Caco-2 (cell line): ENCODE measurements at places on chromosomes 16 and 17.

DNA sequence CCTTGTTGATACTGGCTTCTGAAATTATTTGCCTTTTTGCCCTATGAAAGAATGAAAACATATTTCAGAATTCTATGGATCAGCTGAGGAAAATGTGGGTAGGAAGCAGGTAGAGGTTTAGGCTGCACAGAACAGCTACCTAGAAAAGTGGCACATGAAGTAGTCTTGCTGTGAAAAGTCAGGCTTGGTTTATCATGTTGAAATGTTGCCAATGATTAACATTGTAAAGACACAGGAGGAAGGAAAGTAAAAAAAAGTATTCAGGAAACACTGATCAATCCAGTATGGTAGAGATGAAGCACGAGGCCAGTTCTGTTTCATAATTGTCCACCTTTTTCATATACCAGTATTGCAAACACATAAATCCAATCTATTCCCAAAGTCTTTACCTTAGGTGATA lies 29.9 kb downstream of the ABCA6 start:
- no peaks in the 10 kb centered on the region for H3K27me3 ChIP-seq
- H3K4me1 ChIP-seq = no peaks in the 10 kb centered on the region
- H3K27ac ChIP-seq = no peak overlapping the region
- H3K4me3 ChIP-seq = no peak overlapping the region
- no peak for DNase-seq
- no peaks in the 10 kb centered on the region for H3K36me3 ChIP-seq

GRCh38 chr17:51617986-51618385 lies 357.6 kb downstream of the UTP18 start:
- H3K36me3 ChIP-seq = no peaks in the 10 kb centered on the region
- DNase-seq = no peak
- no peak overlapping the region for H3K27ac ChIP-seq
- H3K4me1 ChIP-seq = no peaks in the 10 kb centered on the region

DNA sequence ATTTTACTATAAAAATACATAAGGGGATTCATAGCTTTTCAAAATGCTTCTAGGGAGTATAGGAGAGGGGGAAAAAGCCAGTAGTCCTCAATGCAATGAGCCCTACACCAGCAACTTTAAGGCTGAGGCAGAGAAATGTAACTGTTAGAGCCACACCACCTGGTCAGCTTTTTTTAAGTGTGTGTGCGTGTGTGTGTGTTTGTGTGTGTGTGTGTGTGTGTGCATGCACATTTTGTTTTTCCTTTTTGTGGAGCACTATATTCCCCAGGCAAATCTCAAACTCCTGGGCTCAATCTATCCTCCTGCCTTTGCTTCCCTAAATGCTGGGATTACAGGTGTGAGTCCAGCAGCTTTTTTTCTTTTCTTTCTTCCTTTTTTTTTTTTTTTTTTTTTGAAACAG lies 2.3 kb upstream of the MEIOC start:
- no peaks in the 10 kb centered on the region for H3K27me3 ChIP-seq
- no peaks in the 10 kb centered on the region for H3K4me1 ChIP-seq
- no peak for DNase-seq
- no peak overlapping the region for H3K27ac ChIP-seq
- no peaks in the 10 kb centered on the region for H3K36me3 ChIP-seq

DNA sequence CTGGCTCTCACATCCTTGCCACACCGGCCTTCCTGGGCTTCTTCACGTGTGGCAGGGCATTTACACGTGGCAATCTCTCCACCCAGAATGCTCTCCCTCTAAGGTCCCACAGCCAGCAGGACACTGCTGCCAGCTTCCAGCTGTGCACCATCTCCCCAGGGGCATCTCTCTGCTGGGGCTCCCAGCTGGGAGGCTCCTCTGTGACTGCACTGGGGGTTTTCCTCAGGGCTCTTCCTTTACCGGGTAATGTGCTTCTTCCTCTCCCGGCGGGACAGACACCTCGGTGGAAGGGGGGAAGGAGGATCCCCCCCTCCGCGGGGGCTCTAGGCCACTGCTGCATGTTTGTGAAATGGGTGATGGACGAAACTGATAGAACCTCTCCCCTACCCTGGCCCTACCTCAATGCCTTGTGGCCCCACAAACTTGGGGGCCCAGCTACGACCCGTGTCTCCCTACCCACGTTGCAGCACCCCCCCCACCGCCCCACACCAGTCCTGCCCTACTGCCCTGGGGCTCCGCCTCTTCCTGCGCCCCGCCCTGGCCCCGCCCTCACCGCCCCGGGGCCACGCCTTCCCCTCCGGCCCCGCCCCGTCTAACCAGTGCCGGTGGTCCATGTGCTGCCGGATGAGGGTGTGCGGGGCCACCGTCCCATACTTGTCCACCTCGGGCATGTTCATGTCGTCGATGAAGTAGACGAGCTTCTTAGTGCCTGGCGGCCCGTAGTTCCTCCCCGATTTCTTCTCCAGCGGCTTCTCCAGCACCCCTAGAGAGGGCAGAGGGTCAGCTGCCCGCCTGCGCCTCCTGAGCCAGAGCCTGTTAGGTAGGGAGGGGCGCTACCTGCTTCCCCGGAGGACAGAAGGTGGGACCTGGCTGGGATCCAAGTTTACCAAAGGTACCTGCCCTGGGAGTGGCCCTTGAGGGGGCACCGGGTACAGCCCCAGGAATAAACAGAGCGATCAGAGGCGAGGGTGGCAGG lies 92.6 kb downstream of the DNAH17 start:
- H3K4me1 ChIP-seq = no peaks in the 10 kb centered on the region
- DNase-seq = no peak
- no peaks in the 10 kb centered on the region for H3K27me3 ChIP-seq
- H3K36me3 ChIP-seq = no peaks in the 10 kb centered on the region
- no peak overlapping the region for H3K27ac ChIP-seq

DNA sequence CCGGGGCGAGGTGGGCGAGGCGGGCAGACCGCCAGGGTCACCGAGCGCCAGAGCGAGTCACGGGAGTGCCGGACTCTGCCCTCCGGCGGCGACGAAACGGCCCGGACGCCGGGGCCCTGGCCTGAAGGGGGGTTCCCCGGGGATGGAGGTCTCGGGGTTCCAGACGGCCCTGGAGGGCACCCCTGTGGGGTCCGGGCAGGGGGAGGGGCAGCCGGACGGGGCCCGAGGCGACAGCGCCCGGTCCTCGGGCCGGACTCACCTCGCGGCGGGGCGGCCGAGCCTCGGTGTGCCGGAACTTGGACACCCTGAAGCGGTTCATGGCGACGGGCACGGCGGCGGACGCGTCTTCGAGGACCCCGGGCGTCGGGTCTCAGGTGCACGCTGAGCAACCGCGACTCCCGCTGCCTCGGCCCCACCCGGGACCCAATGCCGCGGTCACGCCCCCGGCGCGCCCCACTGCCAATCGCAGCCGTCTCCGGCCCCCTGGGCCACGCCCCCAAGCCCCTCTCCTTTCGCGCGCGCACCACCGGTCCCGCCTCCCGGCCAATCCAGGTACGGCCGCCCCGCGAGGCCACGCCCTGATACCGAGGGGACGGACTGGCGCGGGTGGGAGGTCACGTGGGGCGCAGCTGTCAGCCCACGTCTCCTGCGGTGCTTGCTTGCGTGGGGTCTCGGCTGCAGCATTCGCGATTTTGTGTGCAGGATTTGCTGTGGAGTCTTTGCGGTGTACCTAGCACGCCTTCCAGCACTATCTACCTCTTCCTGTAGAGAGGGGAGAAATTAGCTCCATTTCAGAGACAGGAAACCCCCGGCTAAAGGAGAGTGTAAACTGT lies at the start of gene CORO7:
TSS of gene CORO7 (minus strand) at position 397 of the 833 bp plus-strand sequence. CDS start at position 319, 78 bp downstream.
- DNase-seq = peak; percentile 96
- H3K4me3 ChIP-seq = peak within 1 kb of the TSS; percentile 73
- H3K36me3 ChIP-seq = no peaks in the 10 kb centered on the region
- H3K27me3 ChIP-seq = no peaks in the 10 kb centered on the region
- peaks cover 5% of the 10 kb centered on the region for H3K4me1 ChIP-seq

DNA sequence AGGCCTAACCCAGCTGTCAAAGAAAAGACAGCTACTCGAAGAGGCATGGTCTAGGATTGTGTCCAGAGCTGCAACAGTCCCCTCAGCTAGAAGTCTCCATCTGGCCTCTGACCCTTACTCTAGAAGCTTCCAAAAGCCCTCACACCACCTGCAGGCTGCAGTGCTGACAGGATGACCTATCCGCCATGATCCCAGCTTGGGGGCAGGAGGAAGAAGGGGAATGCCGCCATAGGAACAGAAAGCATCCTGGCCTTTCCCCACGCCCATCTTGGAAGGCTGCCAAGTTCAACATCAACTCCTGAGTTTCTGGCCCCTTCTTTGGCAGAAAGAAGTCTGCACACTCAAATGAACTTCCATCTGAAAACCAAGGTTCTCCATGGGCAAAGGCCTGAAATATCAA lies 3.1 kb upstream of the KRT36 start:
- DNase-seq = no peak
- no peaks in the 10 kb centered on the region; the same call in 1 of the 2 replicates for H3K4me1 ChIP-seq
- H3K36me3 ChIP-seq = no peaks in the 10 kb centered on the region
- no peaks in the 10 kb centered on the region for H3K27me3 ChIP-seq
- H3K4me3 ChIP-seq = no peak overlapping the region

DNA sequence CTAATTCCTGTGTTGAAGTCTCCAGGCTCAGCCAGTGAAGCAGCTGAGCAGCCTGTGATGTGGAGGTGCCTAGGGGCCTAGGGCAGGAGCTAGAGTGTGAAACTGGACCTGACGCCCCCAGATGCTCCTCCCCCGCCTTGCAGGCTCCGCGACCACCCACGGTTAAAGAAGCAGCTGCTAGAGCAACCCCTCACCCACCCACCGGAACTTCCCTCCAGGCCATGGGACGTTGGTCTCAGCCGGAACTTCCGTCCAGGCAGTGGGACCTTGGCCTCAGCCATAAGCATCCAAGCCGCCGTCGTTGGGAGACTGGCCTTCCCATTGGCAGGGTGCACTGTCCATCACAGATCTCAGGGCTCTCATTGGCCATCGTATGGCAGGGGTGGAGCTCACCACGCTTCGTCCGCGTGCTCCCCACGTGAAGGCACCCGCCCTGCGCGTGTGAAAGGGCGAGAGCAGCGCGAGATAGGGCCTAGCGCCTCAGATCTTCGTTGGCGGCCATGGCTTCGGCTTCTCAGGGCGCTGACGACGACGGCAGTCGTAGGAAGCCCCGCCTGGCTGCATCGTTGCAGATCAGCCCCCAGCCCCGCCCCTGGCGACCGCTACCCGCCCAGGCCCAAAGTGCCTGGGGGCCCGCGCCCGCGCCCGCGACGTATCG lies at the start of gene ADAD2:
TSS of gene ADAD2 (plus strand) at position 427 of the 658 bp plus-strand sequence. CDS start at position 501, 74 bp downstream.
- DNase-seq = peak; percentile 43
- no peaks in the 10 kb centered on the region for H3K27me3 ChIP-seq
- H3K36me3 ChIP-seq = no peaks in the 10 kb centered on the region
- H3K4me3 ChIP-seq = no peak within 1 kb of the TSS
- H3K27ac ChIP-seq = no peak within 1 kb of the TSS
- peaks cover 9% of the 10 kb centered on the region; the same call in 1 of the 2 replicates for H3K4me1 ChIP-seq

DNA sequence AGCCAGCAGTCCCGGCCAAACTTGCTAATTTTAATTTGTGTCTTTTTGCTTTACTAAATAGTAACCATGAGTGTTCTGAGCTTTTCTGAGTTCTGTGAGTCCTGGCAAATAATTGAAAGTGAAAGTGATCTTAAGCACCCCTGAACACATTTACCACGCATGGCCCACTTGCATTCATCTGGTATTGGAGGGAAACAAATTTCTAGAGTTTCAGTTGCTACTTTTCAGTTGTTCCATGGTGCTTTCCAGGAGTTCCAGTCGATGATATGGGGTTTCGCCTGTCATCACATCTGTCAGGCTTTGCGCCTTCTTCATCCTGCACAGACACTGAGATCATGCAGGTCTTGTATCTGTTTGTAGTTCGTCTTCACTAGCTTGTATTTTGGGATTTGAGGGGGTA lies 44.1 kb downstream of the CRLF3 start:
- no peak for DNase-seq
- peaks cover 4% of the 10 kb centered on the region for H3K36me3 ChIP-seq
- no peaks in the 10 kb centered on the region for H3K27me3 ChIP-seq
- no peaks in the 10 kb centered on the region for H3K4me1 ChIP-seq

GRCh38 chr16:1953734-1954133 lies 755 bp downstream of the RPL3L start:
- no peak for DNase-seq
- no peaks in the 10 kb centered on the region for H3K27me3 ChIP-seq
- no peak overlapping the region for H3K27ac ChIP-seq

DNA sequence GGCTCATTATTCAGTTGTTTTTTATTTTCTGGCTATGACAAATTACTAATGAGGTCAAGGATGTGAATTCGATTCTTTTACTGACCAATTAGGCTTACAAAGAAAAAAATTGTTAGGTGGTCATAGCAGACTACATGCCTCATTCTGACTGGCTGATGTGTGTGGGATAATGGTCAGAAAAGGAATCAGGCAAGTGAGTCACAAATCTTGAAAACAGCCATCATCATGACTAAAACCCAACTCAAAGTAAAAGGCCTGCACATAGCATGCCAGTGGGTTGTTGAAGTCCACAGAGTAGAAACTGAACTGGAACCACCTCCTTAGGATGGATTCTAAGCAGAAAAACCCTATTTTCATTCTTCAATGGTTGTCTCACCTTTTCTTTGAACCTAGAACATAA lies 8.6 kb downstream of the RPGRIP1L start:
- H3K27ac ChIP-seq = no peak overlapping the region
- H3K4me3 ChIP-seq = no peak overlapping the region
- no peaks in the 10 kb centered on the region for H3K36me3 ChIP-seq
- DNase-seq = no peak
- H3K4me1 ChIP-seq = peaks cover 3% of the 10 kb centered on the region; the same call in 1 of the 2 replicates
- no peaks in the 10 kb centered on the region for H3K27me3 ChIP-seq

DNA sequence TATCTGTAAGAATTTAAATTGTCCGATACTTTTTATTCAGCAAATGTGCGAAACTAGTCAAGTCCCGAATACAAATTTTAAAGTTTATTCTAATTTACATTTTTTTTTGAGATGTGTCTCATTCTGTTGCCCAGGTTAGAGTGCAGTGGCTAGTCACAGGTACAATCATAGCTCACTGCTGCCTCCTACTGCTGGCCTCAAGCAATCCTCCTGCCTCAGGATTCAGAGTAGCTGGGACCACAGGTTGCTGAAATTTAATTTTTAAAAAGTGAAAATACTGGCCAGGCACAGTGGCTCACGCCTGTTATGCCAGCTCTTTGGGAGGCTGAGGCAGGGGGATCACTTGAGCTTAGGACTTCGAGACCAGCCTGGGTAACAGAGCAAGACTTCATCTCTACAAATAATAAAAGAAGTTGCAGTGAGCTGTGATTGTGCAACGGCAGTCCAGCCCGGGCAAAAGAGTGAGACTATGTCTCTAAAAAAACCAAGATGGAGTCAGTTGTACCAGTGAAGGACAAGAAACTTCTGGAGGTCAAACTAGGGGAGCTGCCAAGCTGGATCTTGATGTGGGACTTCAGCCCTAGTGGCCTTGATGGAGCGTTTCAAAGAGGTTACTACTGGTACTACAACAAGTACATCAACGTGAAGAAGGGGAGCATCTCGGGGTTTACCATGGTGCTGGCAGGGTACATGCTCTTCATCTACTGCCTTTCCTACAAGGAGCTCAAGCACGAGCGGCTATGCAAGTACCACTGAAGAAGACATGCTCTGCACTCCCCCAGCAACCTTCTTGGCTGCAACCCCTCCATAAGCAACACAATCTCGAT lies 5.6 kb downstream of the POLG2 start:
- peaks cover 2% of the 10 kb centered on the region; the same call in 1 of the 2 replicates for H3K36me3 ChIP-seq
- no peak overlapping the region for H3K27ac ChIP-seq
- no peak overlapping the region for H3K4me3 ChIP-seq
- no peak for DNase-seq

- peaks cover 9% of the 10 kb centered on the region for H3K4me1 ChIP-seq
- H3K36me3 ChIP-seq = peaks cover 16% of the 10 kb centered on the region
- no peak for DNase-seq
These were observed 33.9 kb downstream of the ARHGAP27 start for GRCh38 chr17:45398800-45399199.
